ENCODE measurements at places on chromosomes 16 and 17.

GRCh38 chr16:27315333-27316037 lies 1.7 kb downstream of the IL4R start:
- peak; percentile 82 for DNase-seq

GRCh38 chr16:78929841-78930240 lies 670.7 kb downstream of the MAF start:
- no peak for DNase-seq

DNA sequence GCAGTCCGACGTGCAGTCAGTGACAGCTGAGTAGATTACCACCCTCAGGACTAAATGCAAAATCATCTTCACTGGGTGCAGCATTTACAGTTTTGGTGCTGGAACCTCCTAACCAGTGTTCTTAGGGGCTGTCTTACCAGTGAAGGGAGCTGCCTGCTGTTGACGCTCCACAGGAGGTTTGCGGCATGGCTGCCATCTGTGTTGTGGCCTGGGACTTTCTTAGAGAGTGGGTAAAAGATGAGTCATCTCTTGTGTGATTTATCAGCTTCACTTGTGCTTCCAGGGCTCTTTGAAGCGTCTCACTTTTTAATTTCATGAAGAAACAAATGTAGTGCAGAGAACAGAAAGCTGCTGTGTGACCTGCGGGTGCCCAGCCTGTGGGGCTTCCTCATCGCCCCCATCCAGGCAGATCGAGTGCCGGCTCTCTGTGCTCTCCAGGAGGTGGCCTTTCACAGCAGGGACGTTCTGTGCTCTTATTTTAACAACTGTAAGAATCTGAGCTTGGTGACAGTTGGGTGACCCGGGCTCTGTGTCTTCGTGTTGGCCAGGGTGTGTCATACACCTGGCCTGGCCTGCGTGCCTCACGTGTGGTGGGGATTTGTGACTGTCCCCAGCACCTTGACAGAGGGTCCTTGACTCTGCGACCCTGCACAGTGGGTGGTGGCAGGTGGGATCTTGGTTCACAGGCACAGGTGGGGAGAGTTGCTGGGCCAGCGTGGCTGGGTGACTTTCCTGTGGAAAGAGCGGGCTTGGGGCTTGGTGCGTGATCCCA lies 24.3 kb upstream of the ZNF750 start:
- DNase-seq: peak; percentile 88

- no peak for DNase-seq
These were observed 16.2 kb upstream of the NAGLU start for GRCh38 chr17:42519546-42520491.

DNA sequence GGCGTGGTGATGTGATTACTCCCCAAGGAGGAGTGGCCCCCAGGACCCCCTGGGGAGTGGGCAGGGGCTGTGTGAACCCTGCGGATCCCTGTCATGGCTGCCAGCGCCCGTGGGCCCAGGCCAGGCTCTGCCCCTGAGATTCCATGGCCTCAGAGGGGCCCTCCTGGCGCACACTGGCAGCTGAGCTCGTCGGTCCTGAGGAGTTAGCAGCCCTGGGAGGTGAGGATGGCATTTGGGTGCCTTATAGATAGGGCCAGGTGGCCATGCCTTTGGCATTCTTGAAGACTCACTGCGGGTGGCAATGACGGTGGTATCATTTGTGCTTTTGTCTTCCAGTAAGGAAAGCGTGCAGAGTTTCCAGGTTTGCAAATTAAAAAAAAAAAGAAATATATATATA lies 146.8 kb upstream of the GSE1 start:
- no peak for DNase-seq

Data from activated CD4-positive, alpha-beta T cell treated with anti-CD3 and anti-CD28 coated beads for 48 hours (primary cell).